Caco-2 (cell line): ENCODE measurements at places on chromosomes 6 and 20.

GRCh38 chr6:116408491-116408890 lies 37.7 kb downstream of the DSE start:
- DNase-seq = no peak

DNA sequence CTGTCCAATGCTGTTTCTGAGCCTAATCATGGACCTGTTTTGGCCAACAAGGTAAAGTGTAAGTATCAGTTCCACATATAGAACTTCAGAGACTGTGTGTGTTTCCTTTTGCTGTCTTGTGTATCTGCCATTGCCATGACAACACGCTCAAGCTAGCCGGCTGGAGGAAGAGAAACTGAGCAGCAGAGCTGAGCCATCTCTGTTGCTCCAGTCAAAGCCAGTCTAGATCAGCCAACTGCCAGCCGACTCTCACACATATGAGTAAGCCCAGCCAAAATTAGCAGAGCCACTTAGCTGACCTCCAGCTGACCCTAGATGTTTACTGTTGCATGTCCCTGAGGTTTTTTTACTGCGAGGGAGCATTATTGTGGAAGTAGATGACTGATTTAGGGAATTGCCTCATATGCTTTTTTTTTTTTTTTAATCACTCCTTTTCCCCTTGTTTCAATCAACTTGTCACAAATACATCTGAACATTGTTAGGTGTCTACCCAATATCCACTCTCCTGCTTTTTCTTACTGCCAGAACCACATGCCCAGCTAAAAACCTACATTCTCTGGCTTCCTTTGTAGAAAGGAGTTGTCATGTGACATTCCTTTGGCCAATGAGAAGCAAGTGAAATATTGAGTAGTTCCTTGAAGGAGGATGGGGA lies 304.3 kb upstream of the SUPT3H start:
- DNase-seq = no peak

DNA sequence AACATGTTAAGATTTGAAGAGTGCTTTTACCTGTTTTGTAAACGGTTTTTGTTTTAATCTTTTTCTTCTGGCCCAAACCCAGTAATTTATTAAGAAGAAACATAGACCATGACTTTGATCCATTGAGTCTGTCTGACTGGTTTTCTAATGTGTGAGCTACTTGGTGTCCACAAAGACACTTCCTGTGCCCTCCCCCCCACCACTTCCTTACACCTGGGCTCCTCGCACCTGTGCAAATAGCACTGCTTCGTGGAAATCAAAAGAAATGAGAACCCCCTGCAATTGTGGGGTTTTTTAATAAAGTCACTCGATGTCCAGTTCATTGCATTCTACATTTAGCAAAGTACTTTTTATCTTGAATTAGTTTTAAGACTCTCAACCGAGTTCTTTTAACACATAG lies 65.5 kb downstream of the SMOC2 start:
- no peak for DNase-seq

DNA sequence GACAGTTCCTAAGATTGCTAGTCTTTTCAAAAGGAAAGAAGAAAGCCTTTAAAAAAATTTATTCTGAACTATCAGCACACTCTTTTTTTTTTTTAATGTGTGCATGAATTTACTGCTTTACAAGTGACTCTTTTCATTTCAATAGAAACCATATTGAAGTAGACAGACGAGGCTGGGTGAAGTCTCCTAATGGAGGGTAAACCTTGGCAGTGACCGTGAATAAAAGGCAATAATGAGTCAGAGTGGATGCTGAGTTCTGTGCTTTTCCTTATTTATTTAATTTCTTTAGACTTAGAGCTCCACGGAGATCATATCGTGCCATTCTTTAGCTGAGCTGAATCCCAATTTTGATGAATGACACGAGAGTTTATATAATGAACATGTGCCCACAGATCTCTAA lies 196.9 kb downstream of the PRL start:
- DNase-seq = no peak

GRCh38 chr6:39867592-39867991 lies 66.7 kb downstream of the MOCS1 start:
- no peak for DNase-seq

- no peak for DNase-seq
Measured at GRCh38 chr6:34546551-34547321, 9.4 kb downstream of the SPDEF start.

- peak; percentile 85 for DNase-seq
Measured at GRCh38 chr20:59751075-59751711, 146.9 kb downstream of the PHACTR3 start.

DNA sequence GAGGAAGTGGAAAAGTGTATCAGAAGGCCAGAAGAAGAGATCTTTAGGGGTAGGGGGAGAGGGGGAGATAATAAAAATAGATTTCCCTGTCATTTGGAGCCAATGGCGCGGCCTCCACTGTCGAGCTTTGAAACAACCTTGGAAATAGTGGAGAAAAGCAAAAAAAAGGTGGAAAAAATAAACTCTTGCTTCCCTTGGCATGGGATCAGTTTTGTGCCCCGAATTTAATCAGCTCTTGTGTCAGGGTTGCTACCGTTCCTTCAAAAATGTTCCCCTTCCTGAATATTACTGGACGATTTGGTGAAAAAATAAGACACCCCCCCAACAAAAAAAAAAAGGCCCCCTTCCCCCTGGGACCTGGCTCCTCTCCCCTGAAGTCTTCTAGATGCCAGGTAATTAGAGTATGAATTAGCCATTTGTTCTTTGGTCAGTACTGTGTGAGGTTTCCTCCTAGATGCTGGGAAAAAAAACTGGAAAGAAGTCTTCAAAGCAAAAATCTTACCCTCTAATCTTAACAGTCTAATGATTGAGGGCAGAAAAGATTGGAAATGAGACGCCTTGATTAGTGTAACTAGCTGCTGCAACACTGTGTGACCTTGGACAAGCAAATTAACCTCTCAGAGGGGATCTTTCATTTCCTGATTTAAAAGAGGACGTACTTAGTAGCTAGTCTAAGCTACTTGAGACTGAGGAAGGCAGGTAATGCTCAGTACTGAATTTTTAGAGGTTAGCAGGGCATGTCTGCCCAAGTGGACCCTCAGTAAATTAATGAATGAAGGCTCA lies 872 bp upstream of the RBM39 start:
- DNase-seq = no peak

GRCh38 chr6:119484598-119484997 lies 135.0 kb upstream of the MAN1A1 start:
- no peak for DNase-seq

DNA sequence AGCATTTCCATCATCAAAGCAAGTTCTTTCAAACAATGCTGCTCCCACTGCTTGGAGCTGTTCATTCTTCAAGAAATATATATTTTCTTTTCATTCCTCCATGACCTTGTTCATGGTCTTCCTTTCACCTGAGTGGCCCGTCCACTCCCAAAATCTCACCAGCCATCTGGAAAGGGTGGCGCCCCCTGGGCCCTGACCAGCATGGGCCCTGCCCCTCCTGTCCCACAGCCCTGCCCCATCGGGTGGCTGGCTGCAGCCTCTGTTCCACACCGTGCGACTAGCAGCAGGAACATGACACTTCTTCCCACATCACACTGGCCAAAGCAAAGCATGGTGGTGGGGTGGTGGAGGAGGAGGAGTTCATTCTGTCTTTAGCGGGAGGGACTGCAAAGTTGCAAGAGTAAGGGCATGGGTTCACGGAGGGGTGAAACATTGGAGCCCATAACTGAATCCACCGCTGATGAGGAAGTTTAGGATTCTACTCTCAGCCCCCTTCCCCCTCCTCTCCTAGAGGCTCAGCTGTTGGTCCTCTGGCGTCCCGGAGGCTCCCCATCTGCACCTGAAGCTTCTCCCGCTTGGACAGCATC lies 195.2 kb upstream of the SLC24A3 start:
- DNase-seq = no peak

DNA sequence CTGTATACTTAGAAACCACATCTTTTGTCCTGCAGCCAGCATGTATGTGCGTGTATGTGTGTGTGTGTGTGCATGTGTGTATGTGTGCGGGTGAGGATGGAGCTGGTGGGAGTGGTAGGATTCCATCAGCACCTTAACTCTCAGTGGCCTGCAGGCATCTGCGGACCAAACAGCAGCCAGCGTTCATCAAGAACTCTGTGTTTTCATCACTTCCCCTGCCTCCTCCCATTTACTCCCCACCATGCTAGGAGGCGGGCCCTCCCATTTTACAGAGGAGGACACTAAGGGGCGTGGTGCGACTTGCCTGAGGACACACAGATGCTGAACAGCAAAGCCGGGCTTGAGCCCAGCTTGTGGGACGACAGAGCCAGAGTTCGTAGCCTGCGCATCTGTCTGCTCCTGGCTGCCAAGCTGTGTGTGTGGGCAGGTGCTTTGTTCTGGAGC lies 8.9 kb downstream of the VSTM2L start:
- DNase-seq = peak; percentile 49

DNA sequence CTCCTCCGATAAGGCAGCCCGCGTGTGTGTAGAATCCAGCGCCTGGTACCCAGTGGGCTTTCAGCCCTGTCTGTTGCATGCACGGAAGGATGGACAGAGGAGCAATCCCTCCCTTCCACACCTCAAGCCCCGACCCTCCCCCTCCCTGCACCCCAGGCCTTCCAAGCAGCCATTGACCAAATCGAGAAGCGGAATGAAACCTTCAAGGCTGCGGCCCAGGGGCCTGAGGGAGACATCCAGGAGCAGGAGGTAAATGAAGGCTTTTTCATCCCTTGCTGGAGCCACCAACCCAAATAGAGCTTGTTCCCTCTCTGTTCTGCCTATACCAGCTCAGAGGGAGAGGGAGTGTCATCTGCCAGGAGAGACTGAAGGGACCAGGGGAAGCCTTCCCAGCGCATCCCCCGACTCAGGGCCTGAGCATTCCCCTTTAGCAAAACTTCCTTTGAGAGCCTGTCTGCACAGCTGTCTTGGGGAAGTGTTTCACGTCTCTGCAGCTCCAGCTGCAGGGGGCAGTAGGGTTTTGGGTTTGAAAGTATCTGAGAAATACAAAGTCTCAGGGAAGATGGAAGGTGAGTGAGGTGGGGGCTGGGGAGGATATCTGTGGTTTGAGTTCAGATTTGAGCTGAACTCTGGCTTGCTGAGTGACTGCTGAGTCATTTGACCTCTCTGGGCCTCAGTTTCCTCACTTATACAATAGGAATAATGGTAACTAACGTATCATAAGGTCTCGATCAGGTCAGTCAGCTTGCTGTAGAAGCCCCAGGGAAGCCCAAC lies 16.1 kb downstream of the FGD2 start:
- DNase-seq = no peak

- DNase-seq = no peak
Measured at GRCh38 chr6:31559958-31560696, 12.0 kb upstream of the LTA start.

GRCh38 chr6:18577491-18577890 lies 190.3 kb downstream of the RNF144B start:
- DNase-seq = no peak

DNA sequence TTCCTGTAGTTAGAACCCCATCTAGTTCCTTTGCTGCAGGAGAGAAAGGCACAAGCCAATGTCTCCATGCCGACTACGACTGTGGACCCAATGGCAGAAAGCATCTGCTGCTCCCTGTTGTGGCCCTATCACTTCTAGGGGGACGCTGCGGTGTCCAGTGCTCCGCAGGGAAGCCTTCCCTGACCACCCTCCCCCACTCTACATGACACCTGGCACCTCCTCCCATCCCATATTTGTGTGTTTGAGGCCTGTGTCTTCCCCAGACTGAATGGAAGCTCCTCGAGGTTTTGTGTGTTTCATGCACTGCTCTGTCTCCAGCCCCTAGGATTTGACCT lies 159.5 kb downstream of the DTNBP1 start:
- DNase-seq = no peak

DNA sequence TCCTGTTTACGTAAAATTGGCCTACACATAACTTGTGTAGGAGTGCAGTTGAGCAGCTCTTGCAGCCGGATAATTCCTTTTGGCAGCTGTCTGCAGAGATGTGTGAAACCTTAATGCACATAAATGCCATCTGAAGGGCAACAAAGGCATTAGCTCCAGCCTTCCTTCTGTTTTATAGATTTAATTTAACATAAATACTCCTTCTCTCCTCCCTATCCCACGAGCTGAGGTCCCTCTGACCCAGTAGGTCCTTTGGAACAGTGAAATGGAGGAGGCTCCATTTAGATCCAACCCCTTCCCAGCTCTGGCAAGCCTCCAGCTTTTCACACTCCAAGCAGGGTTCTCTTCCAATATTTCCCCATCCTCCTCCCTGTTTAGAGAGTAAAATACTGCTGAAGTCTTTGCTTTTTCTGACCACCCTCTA lies 6.5 kb downstream of the PLEKHG1 start:
- DNase-seq = no peak

DNA sequence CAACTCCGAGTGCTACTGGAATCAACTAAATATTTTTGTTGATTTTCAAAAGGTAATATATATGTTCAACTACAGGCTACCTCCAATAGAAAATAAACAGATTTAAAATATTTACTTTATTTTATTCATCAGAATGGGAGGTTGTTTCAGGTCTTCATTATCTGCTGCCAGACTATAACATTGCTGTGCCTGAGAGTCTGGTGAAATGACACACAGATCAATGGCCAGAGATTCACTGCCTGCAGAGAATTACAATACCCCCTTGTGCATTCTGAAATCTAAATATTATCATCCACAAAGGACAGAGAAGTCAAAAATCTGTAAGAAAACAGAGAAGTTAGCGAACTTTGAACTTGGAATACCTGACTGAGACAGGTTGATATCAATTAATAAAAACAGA lies 667.8 kb upstream of the GJE1 start:
- no peak for DNase-seq

- DNase-seq = no peak
Measured at GRCh38 chr20:37845241-37845681, 57.7 kb upstream of the VSTM2L start.

DNA sequence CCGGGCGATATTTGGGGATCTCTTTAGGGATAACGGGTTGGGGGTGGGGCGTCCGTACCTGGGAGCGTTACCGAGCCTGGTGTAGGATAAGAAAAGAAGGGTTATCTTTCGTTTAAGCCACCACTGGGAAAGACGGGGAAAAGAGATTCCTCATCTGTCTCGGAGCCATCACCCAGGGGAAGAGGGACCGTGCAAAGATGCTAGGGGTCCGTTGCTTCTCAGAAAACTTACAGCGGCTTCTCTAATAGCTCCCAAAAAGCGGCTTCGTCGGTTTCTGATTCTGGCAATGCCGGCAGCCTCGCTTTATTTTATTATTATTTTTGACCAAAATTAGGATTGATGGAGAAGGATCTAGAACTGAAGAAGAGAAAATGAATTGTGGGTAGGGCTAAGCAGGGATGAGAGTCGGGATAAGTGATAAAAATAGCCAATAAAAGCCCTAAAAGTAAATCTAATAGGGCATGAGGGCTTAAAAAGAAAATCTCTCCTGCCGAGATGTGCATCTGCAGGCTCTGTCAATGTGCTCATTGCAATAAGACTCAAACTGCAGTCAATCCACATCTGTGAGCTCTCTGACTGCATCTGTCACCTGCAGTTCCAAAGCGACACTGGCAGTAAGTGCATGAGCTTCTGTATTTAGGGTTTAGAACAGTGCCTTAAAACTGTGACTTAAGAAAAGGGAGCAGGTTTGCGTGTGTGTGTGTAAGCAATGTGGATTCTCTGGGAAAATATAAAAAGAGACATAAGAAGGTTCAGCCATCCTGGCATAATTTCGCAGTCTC lies 801 bp downstream of the TBPL1 start:
- no peak for DNase-seq

DNA sequence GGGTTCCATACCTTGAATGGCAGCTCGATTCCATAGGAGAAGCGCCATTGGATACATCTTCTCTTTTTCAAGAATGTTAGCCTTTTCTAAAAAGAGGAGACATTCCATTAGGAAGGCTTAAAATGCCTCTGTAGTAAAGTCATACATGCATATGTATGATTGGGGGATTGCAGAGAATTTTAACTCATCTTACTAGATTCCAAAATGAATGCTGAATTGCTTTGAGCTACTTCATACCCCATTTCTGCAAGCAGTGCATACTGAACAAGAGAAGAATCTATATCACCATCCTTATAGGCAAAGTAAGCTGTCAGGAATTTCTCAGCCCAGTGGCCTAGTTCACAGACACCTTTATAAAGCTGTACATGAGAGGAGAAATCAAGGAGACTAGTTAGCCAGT lies 80.3 kb downstream of the NDUFAF5 start:
- DNase-seq = no peak
